IMR-90 (cell line): ENCODE measurements at places on chromosomes 7 and 10.

DNA sequence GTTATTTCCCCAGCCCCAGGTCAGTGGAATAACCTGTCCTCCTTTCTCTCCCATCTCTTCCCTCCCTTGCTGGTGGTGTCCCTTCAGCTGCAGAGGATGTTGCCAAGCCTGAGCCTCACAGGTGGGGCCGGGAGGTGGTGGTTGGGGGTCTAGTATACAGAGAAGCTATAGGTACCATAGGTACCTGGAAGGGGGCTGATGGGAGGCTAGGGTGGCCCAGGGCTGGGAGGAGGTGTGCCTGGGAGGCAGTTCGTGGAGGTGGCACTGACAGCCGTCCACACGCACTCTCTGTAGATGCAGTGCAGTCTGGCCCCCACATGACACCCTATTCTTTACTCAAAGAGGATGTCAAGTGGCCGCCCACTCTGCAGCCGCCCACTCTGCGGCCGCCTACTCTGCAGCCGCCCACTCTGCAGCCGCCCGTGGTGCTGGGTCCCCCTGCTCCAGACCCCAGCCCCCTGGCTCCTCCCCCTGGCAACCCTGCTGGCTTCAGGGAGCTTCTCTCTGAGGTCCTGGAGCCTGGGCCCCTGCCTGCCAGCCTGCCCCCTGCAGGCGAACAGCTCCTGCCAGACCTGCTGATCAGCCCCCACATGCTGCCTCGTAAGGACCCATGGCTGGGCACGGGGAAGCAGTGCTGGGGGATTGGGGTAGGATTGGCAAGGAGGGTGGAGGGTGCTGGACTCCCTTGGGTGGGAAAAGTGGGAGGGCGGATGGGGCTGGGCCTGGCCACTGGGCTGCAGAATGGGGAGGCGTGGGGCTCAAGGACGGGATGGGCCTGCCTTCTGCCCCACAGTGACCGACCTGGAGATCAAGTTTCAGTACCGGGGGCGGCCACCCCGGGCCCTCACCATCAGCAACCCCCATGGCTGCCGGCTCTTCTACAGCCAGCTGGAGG lies 9.5 kb downstream of the IRF5 start:
- no peak for DNase-seq

- DNase-seq = peak; percentile 85
Measured at GRCh38 chr7:117186218-117187010, 136.4 kb downstream of the WNT2 start.

DNA sequence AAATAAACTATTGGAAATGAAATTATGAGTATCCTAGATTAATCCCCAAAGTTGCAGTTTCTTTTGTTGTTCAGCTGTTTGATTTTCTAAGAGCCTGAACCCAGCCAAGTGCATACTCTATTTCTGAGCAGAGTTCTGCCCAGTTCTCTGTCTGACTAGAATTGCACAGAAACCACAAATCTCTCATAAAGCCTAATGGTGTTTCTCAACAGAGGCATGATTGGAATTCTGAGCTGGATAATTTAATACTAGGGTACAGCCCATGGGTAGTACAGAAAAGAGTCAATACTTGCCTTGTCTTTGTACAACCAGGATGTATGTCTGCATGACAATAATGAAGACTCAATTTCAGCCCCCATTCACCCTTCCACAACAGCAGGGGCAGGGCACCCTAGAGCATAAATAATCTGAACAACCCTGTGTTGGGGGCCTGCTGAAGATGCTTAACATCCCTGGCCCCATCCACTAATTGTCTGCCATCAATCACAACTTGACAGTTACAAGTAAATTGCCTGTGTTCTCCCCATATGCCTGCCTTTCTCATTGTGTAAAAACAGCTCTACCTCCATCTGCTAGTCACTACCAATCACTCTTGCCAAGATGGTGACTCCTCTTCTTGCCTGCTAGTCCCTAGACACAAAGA lies 114.4 kb downstream of the NPSR1 start:
- no peak for DNase-seq

DNA sequence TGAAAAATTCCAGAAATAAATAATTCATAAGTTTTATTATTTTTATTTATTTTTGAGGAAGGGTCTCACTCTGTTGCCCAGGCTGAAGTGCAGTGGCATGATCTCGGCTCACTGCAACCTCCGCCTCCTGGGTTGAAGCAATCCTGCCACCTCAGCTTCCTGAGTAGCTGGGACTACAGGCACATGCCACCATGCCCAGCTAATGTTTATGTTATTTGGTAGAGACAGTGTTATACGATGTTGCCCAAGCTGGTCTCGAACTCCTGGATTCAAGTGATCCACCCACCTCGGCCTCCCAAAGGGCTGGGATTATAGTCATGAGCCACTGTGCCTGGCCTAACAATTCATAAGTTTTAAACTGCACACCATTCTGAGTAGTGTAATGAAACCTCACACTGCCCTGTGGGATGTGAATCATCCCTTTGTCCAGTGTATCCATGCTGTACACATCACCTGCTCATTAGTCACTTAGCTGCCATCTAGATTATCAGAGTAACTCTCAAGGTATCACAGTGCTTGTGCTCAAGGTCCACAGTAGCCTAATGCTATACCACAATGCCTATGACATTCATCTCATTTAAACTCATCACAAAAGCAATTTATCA lies 17.9 kb downstream of the RTKN2 start:
- peak; percentile 82 for DNase-seq

DNA sequence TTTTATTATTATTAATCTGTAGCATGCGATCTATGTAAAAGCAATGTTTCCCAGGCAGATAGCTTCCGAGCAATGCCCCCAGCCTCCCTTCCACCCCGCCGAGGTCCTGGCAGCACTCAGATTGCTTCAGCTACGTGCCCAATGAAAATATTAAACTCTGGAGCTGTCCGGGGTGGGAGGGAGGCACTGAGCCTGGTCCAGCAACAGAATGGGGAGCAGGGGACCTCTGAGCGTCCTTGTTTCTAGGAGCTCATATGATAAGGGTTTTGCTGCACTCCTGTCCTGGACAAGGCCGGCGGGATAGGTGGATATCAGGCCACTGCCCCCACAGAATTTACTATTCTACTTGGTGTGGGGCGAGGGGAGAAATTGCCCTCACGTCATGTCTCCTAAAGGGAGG lies 44.5 kb upstream of the CDK1 start:
- DNase-seq = no peak

GRCh38 chr10:100805543-100806355 lies 60.4 kb downstream of the PAX2 start:
- no peak for DNase-seq

GRCh38 chr7:142481548-142481947 lies 223.7 kb upstream of the PRSS58 start:
- peak; percentile 53 for DNase-seq

- peak; percentile 6 for DNase-seq
Measured at GRCh38 chr10:118259288-118259906, 82.7 kb downstream of the FAM204A start.

GRCh38 chr7:67754651-67755050 lies 758.0 kb downstream of the TYW1 start:
- DNase-seq = no peak

- peak; percentile 51 for DNase-seq
Measured at GRCh38 chr10:97684866-97685394, 2.1 kb downstream of the AVPI1 start.

DNA sequence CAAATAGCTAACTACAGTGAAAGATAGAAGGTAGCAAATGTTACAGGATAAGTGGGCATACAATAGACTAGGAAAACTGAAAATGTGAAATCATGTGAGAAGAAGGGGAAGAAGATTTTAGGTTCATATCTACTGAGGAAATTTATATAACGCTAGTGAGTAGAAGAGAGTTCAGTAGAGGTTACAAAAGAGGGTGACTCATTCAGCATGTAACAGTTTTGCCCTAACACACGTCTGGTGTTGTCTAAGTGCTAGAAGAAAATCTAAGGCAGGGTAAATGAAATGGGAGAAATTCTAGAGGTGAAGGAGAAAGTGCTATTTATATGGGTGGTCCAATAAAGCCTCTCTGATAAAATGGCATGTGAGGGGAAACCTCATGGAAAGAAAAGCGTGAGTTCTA lies 731.4 kb upstream of the POT1 start:
- DNase-seq = no peak

DNA sequence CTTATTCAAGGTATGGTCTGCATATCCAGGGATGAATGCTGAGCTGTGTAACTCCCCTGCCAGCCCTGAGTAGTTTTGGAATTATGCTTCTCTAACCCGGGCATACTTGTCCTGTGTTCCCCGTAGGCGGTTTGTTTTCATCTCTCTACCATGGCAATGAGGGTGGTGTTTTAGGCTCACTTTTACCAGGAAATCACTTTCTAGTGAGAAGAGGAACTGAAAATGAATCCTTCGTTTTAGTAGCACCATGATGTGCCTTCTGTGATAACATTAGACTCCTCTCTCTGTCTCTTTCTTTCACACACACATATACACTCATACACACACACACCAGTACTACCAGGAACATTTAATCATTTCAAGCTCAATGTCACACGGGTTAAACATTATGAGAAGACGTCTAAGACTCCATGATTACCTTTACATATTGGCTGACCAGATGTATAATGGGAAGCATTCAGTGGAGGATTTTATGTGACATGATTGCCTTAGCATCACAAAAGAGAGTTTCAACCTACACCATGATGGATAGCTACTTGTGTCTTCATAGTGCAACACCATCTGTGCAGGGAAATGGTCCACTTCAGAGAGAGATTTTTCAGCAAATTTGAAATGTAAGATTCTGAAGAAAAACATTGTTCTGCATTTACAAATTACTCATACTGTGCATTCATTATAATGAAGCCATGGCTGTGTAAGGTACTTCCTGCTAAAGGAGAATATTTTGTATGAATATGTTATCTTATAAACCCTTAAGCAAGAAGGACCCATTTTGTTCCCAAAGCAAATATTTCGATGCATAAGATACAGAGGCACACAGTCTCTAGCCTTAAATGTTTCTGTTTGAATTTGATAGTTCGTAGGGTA lies 31.0 kb upstream of the PFKP start:
- DNase-seq = no peak

GRCh38 chr7:84637568-84638338 lies 443.2 kb upstream of the SEMA3A start:
- DNase-seq = peak; percentile 90

GRCh38 chr7:26367219-26367711 lies 75.6 kb downstream of the SNX10 start:
- DNase-seq = no peak

GRCh38 chr7:4227105-4228010 lies 454.7 kb upstream of the FOXK1 start:
- no peak for DNase-seq

DNA sequence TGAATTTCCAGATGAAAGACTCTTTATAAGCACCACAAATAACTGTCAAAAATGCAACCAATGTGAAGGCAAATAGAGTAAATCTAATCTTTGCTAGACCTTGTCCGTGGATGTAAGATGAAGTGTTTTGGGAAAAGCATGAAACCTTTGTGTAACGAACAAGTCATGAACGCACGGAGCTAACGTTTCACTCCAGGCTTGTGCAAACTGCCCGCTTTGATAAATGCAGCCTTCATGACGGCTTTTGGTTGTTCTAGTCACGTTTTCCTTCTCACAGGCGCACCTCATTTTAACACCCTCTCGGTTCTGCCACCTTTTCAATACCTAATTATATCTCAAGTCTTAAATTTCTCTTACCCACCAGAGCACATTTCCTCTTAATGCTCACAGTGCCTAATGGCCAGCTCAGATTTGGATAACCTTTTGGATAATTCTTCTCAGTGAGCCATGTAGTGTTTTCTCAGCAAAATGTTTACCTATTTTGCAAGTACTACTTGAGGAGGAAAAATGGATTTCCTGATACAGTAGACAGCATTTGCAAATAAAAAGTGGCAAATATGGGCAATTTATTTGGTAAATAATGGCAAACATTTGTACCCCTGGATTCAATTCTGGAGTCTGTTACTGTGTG lies 63.2 kb downstream of the HECW1 start:
- no peak for DNase-seq

GRCh38 chr7:75045881-75046280 lies 27.7 kb downstream of the RCC1L start:
- DNase-seq = no peak

GRCh38 chr10:69741252-69741651 lies 60.5 kb upstream of the COL13A1 start:
- DNase-seq = no peak

- no peak for DNase-seq
Measured at GRCh38 chr7:17474724-17475344, 176.4 kb downstream of the AHR start.

GRCh38 chr10:130361351-130362105 lies 225.3 kb downstream of the GLRX3 start:
- no peak for DNase-seq

DNA sequence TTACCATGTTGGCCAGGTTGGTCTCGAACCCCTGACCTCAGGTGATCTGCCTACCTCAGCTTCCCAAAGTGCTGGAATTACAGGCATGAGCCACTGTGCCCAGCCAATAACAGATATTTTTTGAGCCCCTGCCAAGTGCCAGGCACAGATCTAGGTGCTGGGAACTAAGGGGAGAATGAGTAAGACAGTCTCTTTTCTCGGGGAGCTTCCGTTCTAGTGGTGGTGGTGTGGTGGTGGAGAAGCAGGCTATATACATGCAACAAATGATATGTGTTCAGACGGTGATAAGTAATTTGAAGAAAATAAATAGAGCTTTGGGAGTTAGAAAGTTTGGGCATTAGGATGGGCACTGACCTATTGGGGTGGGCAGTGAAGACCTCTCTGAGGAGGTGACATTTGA lies 76.7 kb upstream of the VKORC1L1 start:
- no peak for DNase-seq

DNA sequence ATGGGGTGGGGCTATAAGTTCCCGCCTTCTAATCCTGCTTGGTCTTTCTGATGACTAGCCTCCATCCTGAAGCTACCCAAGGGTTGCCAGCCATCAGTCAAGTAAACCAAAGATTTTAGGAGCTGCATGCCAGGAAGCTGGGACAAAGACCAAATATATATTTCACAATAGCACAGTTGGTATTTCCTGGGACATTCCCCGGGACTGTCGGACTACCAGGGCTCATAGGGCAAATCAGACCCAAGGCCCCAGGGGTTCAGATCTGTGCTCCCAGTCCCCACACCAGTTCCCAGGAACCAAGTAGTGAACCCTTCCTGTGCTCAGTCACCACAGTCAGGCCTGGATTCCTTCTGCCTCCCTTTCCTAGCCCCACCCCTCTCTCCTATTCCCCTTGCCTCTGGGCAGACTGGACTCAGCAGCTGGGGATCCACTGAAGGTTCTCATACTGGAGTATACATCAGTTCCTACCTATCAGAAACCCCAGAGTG lies 5.7 kb upstream of the CXCL12 start:
- no peak for DNase-seq

- no peak for DNase-seq
Measured at GRCh38 chr7:32250471-32251260, 180.5 kb upstream of the PDE1C start.

GRCh38 chr7:146557971-146558469 lies 441.4 kb downstream of the CNTNAP2 start:
- DNase-seq = no peak

GRCh38 chr7:153381275-153382040 lies 621.9 kb downstream of the ACTR3B start:
- no peak for DNase-seq
